ENCODE measurements at places on chromosomes 1 and 21.

DNA sequence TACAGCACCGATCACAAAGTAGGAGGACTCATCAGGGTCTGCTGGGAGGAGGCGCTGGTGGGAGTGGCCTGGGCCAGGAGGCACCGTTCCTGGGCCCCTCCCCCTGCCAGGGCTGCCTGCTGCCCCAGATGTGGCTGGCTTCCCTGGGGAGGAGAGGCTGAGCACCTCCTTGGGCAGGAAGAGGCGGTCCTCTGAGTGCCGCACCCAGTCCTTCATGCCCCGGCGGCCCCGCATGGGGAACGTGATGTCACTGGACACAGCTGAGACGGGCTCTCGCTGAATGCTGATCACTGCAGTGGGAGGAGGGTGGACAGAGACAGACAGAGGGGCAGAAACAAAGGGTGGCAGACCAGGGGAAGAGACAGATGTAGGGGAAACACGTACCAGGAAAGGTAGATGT, 24.8 kb downstream of the ADGRB2 start:
- DNase-seq: no peak

- no peak for DNase-seq
Measured at GRCh38 chr1:71135571-71135970, 54.7 kb upstream of the ZRANB2 start.

- DNase-seq: no peak
Measured at GRCh38 chr1:53061123-53061858, 722 bp upstream of the PODN start.

- DNase-seq: no peak
Measured at GRCh38 chr1:16178596-16179497, 23.0 kb upstream of the EPHA2 start.

DNA sequence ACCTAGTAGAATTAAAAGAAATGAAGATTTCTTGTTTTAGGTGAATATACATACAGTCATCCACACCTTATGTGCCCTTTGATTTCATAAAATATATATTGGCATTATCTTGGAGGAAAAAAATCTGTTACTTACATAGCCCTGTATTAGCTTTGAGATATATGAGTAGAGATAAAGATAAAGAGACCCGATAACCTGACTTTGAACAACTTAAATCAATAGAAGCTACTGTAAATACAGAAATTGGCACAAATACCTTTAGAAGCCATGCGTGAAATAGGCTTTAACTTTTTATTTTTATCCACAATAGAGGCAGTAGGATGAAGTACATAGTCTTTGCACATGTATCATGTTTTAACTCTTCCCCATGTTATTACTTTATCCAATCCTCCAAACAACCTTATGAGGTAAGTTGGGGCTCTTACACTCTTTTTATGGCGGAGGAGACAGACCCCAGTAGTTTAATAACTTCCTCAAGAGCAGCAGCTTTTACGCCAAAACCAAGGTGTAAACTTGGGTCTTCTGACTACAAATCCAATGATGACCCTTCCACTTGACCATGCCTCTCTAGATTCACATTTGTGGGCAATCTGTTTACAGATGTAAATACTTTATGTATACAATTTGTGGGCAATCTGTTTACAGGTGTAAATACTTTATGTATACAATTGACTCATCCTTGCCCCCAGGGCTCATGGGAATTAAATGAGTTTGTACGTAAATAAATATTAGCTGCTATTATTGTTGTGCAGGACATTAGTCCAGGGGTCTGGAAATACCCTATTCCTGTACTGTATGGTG, 2.1 kb downstream of the CD55 start:
- no peak for DNase-seq

DNA sequence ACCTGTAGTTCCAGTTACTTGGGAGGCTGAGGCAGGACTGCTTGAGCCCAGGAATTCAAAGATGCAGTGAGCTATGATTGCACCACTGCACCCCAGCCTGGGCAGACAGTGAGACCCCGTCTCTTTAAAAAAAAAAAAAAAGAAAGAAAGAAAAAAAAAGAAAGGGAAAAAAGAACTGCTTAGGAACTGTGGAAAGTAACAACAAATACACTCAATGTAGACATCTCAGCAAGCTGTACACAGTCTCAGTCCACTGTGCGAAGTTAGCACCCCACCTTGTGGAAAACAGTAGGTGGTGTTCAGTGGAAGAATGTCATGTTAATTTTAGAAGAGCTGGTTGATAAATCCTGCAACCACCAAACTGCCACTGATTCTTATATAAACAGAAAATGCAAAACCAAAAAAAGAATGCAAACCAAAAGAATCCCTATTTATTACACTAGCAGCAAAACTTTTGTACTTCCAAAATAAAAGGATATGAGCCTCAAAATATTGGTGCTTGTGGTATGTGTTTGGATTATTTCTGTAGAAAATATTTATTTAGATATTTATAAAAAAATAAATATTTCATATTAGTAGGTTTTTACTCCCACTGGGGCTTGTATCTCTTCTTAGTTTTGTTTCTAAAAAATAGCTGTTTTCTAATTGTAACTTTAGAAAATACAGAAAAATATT, 31.1 kb downstream of the ALG14 start:
- no peak for DNase-seq

- no peak for DNase-seq
Measured at GRCh38 chr1:11978301-11978700, 1.9 kb upstream of the MFN2 start.

GRCh38 chr1:230423261-230423660, 2.9 kb downstream of the PGBD5 start:
- DNase-seq: no peak

DNA sequence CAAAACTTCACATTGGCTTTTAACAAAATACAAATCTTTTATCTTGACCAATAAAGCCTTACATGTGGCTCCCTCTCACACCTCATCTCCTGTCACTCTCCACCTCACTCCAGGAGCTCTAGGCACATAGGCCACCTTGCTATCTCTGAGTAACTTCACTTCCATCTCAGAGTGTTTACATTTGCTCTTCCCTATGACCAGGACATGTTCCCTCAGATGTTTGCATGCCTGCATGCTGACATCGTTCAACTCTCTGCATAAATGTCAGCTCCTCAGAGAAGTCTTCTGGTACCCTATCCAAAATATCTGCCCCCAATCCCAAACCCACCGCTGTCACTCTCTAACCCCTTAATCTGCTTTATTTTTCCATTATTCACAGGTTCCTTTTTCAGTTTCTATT, 110.9 kb downstream of the TOMM20 start:
- DNase-seq: no peak

- no peak for DNase-seq
Measured at GRCh38 chr1:152227310-152227928, 3.4 kb upstream of the HRNR start.

GRCh38 chr1:178057912-178058534, 35.9 kb upstream of the RASAL2 start:
- no peak for DNase-seq

DNA sequence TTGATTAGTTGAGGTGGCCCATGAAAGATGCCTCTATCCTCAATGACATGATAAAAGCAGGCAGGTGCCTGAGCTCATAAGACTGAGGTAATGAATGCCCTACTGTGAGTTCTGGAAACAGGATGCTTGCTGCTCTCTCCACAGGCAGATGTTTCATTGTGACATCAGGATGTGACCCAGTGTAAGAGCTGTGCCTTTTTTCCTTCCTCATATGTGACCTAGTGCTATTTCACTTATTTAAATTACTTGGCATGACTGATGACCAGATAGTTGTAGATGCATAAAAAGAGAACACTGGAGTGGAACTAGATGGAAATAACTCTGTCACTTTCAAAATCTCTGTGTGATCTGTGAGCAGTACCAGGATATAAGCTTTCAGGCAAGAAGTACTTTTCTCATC, 31.9 kb downstream of the KIF14 start:
- DNase-seq: no peak

GRCh38 chr21:15171546-15171945, 106.7 kb upstream of the NRIP1 start:
- no peak for DNase-seq

DNA sequence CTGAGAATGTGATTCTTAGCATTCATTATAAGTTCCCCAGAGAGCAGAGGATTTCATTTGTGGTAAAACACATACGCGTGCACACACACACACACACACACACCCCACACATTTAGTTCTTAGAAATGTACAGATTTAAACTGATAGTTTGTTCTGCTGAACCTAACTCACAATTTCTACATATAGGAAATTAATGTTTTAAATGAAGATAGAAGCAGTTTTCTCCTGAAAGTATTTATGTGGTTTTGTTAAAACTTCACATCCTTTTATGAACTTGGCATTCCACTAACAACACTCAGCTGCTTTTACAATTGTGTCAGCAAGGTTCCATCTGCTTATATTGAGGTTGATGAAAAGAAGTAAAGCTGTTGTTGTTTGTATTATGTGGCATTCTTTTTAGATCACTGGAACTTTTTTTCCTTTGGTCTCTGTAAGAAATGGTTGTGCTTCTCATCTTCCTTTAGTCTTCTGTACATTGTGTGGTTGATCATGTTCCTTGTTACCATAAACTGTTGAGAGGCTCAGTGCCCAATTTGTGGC, 41.6 kb downstream of the AK4 start:
- DNase-seq: no peak

GRCh38 chr1:100396651-100397050, 44.3 kb downstream of the CDC14A start:
- no peak for DNase-seq

DNA sequence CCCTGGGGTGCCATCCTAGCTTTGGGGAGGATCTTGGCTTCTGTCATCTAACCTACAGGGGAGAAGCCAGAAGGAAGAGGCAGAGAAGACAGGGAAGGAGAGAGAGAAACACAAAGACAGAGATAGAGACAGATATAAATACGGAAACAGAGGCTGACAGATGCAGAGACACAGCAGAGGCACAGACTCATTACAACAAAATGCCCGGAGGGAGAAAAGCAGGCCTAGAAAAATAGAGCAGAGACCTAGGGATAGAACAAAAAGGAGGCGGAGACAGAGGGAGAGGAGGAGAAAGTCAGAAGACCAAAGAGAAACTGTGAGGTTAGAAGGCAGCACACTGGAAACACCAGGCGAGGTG, 1.9 kb downstream of the PEAR1 start:
- DNase-seq: no peak

- no peak for DNase-seq
Measured at GRCh38 chr1:202061055-202061454, 50.7 kb downstream of the ELF3 start.

GRCh38 chr21:31233711-31234110, 110.3 kb downstream of the TIAM1 start:
- DNase-seq: no peak

- DNase-seq: no peak
Measured at GRCh38 chr1:7896994-7897393, 43.6 kb downstream of the TNFRSF9 start.

GRCh38 chr1:82540006-82540405, 739.3 kb downstream of the ADGRL2 start:
- no peak for DNase-seq

- no peak for DNase-seq
Measured at GRCh38 chr1:16122350-16122881, 33.5 kb downstream of the EPHA2 start.

- no peak for DNase-seq
Measured at GRCh38 chr1:93827633-93828366, 51.2 kb downstream of the DNTTIP2 start.

- no peak for DNase-seq
Measured at GRCh38 chr1:156476501-156477298, 23.9 kb downstream of the MEF2D start.

DNA sequence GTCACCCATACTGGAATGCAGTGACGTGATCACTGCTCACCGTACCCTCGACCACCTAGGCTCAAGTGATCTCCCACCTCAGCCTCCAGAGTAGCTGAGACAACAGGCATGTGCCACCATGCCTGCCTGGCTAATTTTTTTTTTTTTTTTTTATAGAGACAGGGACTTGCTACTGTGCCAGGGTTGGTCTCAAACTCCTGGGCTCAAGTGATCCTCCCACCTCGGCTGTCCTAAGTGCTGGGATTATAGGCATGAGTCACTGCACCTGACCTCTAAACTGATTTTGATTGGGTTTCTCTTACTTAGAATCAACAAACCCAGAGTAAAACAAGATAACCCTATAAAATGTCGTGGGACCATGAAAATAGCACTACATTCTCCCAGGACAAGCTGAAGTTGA, 112.0 kb downstream of the UBE2U start:
- DNase-seq: no peak

GRCh38 chr1:69707103-69707502, 139.4 kb downstream of the LRRC7 start:
- DNase-seq: no peak

DNA sequence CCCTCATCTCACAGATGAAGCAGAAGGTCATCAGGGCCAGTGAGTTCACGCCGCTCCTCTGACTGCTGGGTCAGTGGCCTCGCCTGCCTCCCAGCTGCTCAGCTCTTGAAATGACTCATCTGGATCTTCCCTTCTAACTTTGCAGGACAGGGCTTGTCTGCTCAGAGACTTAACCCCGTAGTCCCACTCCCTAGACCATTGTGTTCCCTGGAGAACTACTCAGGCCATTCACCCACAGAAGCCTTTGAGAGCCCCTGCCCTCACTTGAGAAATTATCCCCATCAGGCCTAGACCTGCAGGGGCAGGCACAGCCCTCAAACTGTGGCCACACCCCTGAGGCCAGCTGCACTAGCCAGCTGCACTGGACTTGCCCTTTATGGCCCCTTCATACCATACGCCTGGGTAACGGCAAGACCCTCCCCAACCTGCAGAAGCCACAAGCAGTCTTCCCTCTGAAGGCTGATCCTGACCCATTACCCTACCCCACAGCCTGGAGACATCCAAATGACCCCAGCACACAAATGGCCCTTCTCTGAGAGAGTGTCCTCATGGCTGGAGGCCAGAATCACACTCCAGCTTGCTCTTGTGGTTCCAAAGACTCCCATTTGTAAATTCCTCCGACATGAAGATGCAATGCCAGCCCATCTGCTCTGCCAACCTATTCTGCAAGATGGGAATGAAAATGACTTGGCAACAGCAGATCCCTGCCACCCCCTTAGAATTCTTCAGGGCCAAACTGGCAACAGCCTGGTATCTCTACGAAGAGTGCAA, 33.2 kb downstream of the RCSD1 start:
- no peak for DNase-seq

- DNase-seq: no peak
Measured at GRCh38 chr1:12600880-12601633, 17.0 kb downstream of the DHRS3 start.
